ENCODE measurements at places on chromosomes 11 and 22.

GRCh38 chr11:10092426-10092825 is 201.6 kb downstream of the SBF2 start:
- no peak for DNase-seq

- no peak for DNase-seq
Observed at GRCh38 chr11:68374531-68374930, 62.1 kb downstream of the LRP5 start.

GRCh38 chr11:76782531-76783293 is 444 bp upstream of the TSKU start:
- DNase-seq, result peak; percentile 87

DNA sequence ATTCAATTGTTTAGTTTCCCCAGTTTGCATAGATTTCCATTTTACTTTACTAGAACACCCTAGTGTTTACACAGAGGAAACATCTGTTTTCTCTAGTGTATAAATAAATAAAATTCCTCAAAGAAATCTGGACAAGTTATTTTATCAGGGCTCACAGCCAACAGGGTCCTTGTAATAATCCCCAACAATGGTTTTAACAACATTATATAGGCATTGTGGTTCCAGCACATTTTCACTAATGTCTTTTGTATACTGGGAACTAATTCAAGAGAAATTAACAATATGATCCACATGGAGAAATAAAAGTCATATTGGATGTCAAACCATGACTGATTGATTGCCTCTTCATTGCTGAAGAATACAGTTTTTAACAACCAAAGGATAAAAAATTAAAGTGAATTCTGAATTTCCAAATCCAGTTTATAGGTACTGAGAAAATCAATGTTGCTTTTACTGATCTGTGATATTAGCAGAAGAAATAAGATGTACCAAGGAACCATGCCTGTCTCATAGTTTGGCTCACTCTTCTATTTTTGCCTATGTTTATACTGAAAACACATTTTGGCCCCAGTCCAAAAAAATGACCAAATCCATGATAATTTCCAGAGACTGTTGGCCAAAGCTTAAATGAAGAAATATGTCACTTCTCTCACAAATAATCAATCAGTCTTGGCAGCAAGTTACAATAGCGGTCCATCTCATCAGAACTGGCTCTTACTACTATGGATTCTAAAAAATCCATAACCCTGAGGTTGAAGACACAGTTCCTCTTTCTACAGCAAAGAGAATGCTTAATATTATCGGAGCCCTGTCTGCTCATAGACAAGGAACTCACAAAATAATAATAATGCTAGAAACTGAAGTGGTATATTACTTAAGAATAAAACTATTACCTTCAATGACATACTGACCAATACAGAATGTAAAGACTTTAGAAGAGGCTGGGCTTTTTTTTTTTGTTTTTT is 1.4 kb upstream of the MS4A13 start:
- no peak for DNase-seq

GRCh38 chr11:118914987-118915386 is 10.7 kb downstream of the BCL9L start:
- no peak for DNase-seq

DNA sequence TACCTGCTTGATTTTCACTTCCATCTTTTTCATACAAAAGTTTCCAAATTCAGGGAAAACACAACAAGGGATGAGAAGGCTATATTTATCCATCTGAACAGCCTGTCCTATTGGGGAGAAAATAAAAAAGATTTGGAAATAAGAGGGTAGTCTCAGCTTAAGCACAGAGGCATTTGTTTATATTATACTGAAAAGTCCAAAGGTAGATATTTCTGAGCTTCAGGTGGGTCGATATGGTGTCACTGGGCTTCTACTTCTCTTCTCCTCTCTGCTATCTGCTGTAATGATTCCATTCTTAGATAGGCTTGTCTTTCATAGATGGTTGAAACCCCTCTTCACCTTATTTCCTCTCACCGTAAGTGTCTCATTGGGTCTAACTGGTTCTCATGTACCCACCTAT is 337.0 kb downstream of the INSC start:
- no peak for DNase-seq

DNA sequence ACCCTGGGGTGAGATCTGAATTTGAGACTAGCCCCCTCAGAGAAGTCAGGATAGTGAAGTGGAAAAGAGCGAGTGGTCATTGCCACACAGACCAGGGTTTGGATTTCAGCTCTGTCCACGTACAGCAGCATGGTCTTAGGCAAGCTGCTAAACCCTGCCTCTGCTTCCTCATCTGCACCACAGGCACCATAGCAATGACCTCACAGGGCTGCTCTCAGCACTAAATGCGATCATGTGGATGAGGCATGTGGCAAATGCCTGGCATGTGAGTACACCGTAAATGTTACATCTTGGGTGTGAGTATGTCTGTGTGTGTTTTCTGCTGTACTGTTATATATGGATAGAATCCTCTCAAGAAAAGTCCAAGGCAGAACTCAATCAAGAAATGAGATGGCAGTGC is 15.8 kb downstream of the NAV2 start:
- no peak for DNase-seq

- DNase-seq, result no peak
Observed at GRCh38 chr11:123056835-123057491, 5.0 kb downstream of the HSPA8 start.

- DNase-seq, result no peak
Observed at GRCh38 chr11:69209038-69209350, 53.3 kb downstream of the SMIM38 start.

DNA sequence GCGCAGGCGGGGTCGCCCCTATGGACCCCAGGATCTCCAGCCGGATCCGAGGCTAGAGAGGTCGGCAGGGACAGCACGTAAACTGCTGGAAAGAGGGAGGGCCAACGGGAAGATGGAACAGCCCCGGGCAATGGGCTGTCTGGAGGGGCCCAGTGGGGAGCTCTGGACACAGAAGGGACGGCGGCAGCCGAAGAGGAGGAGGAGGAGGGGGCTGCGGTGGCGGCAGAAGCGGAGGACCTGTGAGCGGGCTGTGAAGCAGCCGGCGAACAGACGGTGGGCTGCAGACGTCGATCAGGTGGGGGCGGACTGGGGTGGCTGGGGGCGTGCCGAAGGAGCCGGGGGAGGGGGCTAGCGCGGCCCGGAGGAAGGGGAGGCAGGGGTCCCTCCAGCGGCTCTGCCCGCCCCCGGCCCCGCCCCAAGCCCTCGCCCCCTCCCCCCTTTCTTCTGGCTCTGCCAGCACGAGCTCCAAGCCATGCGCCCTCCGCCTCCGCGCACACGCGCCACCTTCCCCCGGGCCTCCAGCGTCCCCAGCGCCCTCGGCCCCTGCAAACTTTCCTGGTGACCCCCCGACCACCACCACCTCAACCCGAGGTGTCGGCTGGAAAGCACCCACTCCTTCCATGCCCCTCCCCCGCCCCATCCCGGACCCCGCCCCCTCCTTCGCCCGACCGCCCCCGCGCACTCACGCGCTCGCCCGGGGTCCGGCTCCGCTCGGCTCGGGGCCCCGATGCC is 432 bp downstream of the TNKS1BP1 start:
- DNase-seq, result peak; percentile 66

GRCh38 chr22:48613566-48614200 is 1214.0 kb downstream of the BRD1 start:
- no peak for DNase-seq

DNA sequence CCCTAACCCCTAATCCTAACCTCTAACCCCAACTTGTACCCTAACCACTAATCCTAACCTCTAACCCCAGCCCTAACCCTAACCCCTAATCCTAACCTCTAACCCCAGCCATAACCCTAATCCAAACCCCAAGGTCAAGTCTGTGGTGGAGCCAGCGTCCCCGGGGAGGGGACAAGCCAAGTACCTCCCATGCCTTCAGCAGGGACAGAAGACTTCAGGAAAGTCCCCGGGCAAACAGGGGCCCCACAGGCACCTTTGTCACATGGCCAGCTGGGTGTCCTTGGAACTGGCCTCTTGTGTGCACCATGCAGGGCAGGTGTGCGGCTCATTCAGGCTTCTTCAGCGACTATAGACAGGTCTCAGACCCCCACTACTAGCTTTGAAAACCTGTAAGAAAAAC is 555.8 kb downstream of the BRD1 start:
- DNase-seq, result no peak

GRCh38 chr11:119222891-119223290 is 16.8 kb downstream of the CBL start:
- no peak for DNase-seq

DNA sequence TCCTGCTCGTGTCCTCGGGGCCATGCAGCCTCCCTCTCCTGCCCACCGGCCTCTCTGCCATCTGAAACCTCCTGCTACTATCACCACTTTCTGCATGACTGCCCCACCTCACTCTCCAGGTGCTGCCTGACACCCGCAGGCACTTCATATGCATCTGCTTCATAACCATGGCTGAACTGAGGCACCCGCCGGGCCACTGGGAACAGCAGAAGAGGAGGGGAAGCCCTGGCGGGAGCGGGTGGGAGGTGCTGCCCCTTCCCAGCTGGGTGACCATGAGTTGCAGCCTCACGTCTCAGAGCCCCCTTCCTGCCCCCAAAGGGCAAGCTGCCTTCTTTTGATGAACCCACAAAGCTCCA is 21.7 kb upstream of the PICK1 start:
- DNase-seq, result no peak

DNA sequence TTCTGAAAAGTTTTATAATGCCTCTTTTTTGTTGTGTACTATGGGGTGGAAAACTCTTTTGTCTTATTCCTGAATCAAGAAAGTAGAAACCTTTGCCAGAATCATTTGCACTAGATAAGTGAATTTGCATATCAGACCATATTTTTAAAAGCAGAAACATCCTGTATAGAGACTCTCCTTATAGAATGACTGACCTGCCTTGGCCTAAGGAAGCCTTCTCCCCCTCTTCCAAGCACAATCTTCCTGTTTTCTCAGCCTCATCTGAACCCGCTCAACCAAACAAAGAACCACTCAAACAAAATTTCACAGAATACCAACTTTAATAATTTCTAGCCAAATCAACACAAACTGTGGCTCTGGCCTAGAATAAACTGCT is 60.3 kb downstream of the SIK3 start:
- no peak for DNase-seq
